ENCODE measurements at places on chromosomes 3 and 15.

DNA sequence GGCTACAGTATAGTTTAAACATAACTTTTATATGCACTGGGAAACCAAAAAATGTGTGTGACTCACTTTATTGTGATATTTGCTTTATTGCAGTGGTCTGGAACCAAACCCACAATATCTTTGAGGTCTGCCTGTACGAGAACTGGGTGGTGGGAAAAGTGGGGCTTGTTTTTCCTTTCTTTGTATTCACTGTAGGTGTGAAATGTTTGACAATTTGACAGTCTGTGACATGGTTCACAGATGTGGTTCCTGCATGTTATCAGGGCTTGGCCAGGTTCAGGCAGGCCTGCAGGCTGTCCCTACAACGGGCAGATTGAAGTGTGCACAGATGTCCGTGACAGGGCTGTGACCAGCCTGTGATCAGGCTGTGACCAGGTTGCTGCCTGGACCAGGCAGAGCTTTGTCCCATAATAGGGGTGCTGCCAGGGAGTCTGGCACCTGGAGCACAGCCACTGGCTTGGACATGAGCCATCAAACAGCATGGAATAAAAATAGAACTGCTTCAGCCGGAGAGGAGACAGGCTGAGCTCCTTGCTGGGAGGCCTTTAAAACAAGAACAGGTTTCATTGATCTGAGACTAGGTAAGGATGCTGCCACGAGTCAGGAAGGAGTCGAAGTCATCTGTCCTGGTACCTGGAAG, 61.0 kb downstream of the KLF13 start:
- peak; percentile 86 for DNase-seq

DNA sequence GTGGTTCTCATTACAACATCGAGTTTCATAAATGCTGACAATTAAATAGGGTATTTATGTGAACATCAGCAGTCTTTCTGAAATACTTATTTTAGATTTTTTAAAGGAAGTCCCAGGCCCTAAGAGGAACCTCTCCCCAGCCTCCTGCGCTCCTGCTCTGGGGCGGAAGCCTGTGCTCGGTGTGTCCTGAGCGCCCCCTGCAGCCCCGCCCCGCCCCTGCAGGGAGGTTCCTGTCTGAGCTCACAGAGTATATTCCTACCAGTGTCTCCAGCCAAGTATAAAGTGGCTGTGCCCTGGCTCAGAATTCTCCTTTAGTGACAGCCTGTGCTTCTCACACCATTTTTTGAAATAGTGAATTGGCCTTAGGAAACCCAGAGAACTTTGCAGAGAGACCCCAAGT, 567.9 kb downstream of the GOLGA6L6 start:
- DNase-seq = peak; percentile 21

DNA sequence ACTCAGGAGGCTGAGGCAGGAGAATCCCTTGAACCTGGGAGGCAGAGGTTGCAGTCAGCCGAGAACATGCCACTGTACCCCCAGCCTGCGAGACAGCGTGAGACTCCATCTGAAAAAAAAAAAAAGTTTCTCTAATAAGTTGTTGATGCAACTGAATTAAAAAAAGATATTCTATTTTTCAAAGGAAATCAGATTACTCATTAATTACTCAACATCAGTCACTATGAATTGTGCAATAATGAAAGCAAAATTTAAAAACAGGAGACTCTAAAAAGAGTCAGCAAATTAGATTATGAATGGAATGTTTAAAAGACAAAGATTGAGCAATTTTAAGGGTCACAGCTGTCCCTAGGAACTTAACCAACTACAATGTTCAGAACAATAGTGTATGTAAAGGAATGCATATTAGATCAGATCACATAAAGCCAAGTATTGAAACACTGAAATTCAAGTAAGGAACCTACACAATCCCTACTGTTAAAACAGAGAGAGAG, 60.2 kb upstream of the SLC4A7 start:
- DNase-seq = no peak

DNA sequence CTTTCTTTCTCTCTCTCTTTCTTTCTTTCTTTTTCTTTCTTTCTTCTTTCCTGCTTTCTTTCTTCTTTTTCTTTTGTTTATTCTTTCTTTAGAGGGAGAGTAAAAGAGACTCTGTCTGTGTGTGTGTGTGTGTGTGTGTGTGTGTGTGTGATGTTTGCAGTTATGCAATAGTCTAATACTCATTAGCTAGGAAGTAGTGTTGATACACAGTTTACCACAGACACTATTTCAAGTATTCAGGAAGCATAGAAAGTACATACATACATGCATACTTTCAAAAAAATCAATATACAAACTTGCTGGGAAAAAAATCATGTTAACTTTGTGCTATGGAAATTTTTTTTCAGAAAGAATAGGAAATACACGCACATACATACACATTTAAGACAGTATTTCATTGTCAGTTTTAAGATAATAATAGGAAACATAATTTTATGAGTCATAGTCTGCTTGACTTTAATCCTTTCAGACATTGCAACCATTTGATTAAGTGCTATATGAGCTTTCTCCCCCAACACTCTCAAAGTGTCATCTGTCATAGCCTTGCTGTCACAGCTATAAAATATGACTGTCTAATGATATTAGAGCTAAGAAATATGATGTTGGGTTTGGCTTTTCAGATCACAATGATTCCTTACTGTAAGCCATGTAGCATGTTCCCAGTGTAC, 74.9 kb upstream of the EPHA3 start:
- no peak for DNase-seq

DNA sequence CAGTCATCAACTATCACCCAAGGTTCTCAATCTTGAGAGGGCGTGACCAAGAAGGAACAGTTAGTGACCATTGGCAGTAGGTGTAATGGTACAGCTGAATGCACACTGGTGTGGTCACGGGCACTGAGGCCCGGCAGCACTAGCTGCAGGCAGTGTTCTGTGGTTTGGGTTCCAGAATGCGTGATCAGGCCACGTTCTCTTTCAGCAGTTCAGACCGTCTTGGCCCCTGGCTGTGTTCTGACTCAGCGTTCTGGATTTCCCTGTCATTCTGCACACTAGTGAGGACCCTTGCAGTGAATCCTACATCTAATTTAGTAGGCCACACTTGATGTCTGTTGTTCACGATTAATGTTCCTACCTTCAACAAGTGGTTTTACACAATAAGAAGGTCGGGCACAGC, 220.5 kb upstream of the SLCO3A1 start:
- DNase-seq = no peak

Data from SK-N-SH (cell line).